Caudate nucleus (tissue), 63 donors: ENCODE measurements at places on chromosomes 12 and 14.
A peak's percentile ranks its signal among the peaks of the same experiment; 100 is the strongest.

DNA sequence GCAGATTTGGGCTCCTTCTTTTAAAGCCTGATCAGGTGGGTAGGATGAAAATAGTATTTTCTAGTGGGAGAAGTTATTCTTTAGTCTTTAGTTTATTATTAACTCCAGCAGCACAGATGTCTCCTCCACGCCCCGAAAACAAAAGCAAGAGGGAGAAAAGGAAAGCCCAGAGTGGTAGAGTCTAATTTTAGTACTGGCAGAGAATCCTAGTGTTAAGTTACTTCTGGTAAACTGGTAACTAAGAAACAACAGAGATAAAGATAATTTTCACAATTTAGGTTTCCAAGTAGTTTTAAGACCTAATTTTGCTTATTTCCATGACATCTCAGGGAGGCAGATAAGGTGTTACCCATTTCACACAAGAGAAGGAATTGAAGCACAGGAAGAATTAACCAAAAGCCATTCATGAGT is 16.3 kb downstream of the ATP5MC2 start:
- DNase-seq = no peak

GRCh38 chr12:95386051-95386450 is 87.9 kb upstream of the METAP2 start:
- DNase-seq = no peak

DNA sequence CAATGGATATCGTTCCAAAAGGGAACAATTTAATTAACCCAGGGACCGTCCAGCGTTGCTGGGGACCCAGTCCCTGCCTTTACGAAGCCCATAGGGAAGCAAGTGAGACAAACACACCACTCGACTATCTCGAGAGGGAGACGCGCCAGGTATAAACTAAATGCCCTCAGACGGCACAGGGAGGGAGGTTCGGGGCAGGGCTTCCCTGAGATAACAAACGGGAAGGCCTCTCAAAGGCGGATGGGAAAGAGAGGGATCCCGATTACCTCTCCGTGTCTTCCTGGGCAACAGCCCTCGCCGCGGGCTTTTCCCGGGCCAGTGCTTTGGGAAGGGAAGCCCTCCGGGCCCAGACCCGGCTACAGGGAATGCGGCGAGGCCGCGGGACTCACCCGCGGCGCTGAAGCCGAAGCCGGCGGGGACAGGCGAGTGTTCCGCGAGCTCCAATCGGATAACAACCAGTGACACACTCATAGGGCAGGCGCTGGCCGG is 390 bp downstream of the BRAP start:
- DNase-seq = no peak

DNA sequence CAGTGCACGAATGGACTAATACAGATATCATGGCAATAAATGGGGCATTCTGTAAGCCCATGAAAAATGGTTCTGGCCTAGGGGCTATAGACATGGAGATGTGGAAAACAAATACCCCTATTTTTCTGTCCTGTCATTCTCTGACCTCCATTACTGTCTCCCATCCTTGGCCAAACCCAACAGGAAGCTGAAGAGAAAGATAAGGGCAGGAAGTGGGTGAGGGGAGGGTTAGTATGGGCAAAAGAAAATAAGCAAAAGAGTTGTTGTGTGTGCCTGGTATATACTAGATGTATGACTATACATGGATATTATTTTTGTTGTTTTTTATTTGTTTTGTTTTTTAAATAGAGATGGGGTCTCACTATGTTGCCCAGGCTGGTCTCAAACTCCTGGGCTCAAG is 339.3 kb downstream of the PCNX1 start:
- no peak for DNase-seq

GRCh38 chr12:94149119-94149780 is 873 bp downstream of the PLXNC1 start:
- peak; percentile 47 for DNase-seq

DNA sequence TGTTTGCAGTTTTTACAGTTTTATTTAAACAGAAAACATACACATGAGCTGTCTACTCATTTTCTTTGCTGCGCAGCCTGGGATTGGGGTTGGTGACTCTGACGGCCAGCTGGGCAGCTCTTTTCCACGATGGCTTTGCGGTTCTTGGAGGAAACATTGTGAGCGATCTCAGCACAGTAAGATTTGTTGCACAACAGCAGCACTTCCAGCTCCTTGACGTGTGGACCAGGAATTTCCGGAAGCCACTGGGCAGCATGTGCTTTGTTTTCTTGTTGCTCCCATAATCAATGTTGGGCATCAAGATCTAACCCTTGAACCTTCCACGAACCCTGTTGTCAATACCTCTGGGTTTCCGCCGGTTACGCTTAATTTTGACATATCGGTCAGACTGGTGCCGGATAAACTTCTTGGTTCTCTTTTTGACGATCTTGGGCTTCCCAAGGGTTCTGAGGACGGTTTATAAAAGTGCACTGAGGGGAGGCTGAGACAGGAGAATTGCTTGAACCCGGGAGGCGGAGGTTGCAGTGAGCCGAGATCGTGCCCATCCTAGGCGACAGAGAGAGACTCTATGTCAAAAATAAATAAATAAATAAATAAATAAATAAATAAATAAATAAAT is 21.8 kb downstream of the FKBP11 start:
- DNase-seq = no peak

GRCh38 chr14:61609884-61610283 is 85.4 kb upstream of the HIF1A start:
- no peak for DNase-seq

GRCh38 chr12:11810206-11810545 is 160.7 kb downstream of the ETV6 start:
- DNase-seq = no peak

GRCh38 chr12:127531542-127531941 is 735.4 kb upstream of the TMEM132C start:
- no peak for DNase-seq

DNA sequence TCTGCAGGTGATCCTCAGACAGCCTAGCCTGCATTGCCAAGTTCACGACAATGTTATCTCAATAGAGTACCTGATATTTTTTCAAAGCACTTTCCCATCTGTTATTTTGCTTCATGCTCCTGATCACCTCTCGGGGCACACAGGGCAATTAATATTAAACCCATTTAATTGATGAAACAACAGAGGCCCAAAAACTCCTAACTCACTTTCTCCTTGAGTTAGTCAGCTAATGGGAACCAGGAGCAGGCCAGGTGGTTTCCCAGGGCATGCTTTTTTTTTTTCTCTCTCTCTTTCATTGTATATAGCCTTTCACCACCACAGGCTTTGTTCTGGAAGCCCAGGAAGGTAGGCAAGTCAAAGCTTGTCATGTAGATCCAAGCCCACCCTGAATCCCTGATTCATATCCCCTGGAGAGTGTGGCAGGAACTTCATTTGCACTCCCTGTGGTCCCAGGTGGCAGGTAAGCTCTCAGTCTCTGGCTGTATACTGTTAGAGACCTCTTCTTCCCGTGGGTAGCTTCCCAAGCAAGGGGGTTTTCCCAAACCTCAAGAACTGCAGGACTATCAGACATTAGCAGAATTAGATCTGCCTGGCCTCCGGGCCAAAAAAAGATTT is 41.6 kb upstream of the MAP1LC3B2 start:
- no peak for DNase-seq

DNA sequence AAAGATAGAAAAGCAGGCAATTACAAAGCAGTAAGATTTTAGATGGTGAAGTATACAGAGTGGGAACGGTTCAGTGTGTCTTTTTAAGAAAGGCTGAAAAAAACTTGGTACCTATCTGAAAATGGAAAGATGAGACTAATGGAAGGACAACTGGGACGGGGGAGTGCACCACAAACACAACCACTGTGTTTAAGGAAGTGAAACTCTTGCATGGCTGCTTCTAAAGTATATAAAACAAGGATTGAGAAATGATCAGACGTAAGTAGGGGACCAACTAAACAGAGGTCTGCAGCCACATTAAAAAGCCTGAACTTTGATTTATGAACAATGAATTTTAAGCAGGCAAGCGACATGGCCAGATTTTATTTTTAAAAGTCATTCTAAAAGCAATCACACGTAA is 328.6 kb downstream of the MDGA2 start:
- no peak for DNase-seq

DNA sequence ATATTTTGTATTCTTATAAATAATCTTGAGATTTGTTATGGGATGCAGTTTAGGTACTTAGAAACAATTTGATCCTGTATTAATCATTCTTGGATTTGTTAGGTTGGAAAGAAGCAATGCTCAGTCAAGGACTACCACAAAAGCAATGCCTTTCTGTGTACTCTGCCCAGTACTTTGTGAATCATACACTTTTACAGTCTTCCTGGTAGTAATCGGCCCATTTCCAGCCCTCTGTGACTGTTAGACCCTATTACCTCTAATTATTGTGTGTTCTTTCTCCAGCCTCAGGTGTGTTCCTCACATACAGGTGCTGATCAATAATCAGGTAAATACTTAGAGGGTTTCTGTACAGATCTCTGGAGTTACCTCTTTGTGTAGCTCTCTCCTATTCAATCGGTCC is 609.0 kb downstream of the KCNH5 start:
- DNase-seq = no peak

DNA sequence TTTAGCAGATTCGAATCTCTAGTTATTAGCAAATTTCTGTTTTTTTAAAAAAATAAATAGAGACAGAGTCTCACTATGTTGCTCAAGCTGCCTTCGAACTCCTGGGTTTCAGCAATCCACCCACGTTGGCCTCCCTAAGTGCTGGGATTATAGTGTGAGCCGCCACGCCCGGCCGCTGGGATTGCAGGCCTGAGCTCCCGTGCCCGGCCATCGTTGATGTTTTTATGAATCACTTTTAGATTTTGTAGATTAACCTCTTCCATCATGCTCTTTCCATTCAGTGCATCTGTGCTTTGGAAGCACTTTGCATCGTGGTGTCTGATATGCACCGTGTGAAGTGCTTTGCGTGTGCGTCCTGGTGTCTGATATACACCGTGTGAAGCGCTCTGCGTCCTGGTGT is 20.9 kb downstream of the PGAM5 start:
- no peak for DNase-seq

DNA sequence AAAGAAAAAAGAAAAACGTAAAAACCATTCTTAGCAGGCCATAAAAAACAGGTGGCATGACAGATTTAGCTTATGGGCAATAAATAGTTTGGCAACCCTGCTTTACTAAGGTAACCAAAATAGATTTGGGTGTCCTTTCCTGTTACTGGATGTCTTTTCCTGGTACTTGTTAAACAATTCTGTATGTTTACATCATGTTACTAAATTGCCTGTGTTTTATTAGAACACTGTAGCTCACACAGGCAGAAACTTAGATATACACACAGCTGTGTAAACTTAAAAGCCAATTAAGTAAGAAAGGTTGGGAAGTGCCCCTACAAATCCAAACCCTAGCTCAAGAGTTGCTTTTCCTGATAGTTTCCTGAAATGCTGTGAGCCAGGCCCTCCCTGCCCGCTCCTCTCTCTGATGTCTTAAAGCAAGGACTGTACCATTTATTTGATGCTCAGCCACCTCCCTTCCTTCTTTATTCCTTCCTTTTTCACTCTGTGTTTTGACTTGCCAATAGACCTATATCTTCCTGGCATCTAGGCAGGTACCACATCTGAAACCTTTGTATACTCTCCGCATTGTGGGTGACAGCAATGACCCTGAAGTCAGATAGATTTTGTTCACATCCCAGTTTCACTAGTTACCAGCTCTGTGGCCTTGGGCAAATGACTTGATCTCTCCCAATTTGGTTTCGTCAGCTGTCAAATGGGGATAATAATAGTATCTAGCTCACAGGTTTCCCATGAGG is 3.7 kb upstream of the CAMKK2 start:
- DNase-seq = no peak

DNA sequence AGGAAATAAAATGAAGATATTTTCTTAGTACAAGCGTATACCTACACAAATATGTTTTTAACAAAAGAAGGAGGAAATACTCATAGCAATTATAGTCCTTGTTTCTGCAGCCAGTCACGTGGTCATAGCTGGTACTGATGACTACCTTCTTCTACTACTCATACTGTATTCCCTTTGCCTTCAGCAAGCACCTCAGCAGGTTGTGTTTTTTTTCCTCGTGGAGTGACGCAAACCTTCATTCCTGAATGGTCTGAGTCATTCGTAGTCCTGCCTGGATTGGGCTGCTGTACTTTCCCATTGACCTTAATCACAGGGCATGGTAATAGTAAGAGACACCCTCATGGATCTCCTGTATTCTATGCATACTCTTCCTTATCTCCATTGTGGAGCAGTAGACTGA is 25.7 kb upstream of the SLC16A7 start:
- DNase-seq = no peak

DNA sequence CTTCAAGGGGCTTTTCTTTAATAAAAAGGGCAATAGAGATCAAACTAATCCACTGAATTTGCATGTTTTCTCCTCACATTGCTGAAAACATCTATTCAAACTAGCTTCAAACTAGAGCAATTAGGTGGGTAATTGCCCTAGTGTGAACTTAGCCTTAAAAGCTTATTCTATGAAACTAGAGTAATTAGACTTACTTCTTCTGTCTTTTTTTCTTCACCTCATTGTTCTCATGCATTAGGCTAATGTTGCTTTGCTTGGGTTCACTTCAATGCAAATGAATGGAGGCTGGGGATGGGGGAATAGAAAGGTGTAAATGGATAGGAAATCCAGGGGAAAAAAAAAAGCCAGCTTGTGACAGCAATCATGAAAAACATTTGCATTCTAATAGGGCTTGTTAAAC is 414.8 kb upstream of the LMO3 start:
- DNase-seq = no peak

- no peak for DNase-seq
Observed at GRCh38 chr14:100236881-100237280, 2.1 kb upstream of the YY1 start.

DNA sequence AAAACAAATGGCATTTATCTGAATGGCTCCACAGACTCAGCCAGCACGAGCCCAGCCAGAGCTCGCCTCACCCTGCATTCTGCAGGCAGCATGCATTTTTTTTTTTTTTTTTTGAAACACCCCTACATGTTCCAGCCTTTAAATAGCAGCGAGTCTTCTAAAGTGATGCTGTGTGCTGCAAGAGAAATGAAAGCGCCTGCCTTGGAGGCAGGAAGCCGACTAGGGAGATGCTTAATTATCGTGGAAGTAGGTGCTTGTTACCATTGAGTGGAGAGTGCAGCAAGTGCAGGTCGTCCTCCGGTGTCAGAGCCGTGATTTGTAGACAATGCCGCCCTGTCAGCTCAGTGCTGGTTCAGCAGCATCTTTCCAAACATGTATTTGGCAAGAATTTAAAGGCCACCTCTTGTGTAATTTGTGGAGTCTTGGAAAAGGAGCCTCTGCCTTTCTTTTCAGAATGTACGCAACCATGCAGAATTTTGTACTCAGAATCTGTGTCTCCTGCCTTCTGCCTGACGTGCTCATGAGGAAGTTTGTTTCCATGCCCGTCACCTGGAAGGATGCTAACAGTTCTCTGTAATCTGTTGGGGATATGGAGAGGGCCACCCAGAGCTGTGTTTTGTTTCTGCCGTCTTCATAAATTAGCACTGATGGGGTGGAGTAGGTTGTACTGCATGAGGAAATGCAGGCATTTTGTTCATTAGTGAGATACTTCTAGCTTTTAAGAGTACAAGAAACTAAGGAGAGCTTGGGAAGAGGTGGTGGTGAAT is 345.9 kb upstream of the RGS6 start:
- DNase-seq = peak; percentile 36
